ENCODE measurements at places on chromosomes 3 and 15.
A peak's percentile ranks its signal among the peaks of the same experiment; 100 is the strongest.

DNA sequence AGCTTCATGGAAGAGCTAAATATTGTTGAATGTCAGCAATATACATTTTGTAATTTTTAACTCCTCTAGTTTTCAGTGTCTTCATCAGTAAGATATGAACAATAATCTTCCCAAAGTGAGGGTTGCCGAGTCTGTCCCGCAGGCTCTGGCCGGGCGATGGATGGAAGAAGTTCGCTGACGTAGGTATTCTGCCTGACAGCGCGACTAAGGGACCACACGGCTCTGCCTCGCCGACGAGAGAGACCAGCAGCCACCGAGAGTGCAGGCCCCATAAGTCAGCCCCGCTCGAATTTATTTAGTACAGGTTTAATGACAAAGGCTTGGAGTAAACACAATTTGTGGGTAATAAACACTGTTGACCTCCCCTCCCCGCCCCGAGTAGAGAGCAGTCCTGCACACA, 427.4 kb upstream of the NECTIN3 start:
- no peak for DNase-seq

DNA sequence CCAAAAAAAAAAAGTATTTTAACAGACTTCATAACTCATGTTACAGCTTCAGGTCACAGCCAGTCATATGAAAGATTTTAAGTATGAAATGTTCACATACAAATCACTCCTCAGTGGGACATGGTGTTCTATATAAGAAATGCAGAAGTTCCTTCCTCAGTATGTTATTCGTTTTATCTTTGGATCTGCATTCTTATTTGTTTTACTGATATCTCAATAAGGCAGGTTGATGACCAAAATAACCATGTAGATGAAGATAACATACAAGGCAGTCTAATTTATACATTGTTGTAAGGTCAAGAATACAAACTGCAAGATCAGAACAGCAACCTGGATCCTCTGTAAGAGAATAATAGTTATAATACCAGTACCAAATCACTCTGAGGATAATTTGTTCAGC, 75.6 kb downstream of the CHAC1 start:
- no peak for DNase-seq

DNA sequence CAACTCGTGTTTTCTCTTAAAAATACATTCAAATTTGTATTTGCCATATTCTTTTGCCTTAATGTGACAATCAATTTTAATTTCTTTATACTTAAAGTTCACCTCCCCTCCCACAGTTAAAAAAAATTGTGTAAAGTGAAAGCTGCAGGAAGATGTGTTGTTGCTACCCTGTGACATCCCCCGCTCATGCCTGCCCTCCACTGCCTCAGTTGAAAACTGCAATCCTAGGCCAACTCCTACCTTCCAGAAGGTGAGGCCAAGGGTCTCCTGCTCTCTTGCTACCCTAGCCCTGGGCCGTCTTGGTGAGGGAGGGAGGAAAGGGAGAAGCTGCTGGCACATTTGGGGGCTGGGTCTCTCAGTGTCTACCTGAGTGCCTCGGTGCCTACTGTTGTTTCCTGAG, 57.0 kb upstream of the CMTM7 start:
- peak; percentile 51 for DNase-seq

GRCh38 chr15:69185706-69186105, 25.3 kb downstream of the GLCE start:
- no peak for DNase-seq

- no peak for DNase-seq
Measured at GRCh38 chr3:157142315-157142714, 17.6 kb downstream of the CCNL1 start.

DNA sequence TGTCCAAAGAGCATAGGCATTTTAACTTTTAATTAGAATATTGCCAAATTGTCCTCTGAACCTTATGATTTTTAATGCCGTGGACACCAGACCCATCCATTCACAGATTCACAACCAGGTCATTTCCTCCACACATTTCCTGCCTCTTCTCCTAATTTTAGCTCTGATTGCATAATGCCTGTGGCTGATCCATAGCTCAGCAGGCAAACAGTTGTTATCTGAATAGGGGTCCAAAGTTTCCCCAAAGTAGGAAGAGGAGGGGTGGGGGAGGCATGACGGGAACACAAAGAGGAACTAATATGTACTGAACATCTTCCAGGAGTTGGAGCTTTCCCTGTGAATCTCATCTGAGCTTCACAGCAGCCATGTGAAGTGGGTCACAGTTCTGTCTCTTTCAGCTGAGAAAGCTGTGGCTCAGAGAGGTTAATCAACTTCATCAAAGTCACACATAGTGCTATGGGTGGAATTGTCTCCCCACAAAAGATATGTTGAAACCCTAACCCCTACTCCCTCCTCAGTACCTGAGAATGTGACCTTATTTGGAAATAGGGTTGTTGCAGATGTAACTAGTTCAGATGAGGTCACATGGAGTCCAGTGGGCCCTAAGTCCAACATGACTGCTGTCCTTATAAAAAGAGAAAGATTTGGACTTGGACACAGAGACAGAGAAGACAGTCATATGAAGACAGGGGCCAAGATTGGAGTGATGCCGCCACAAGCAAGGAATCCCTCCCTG, 106.7 kb upstream of the AGBL1 start:
- DNase-seq, result no peak

- DNase-seq, result no peak
Measured at GRCh38 chr3:59771768-59772181, 722.0 kb upstream of the CFAP20DC start.

GRCh38 chr3:46711305-46711704, 6.4 kb downstream of the PRSS50 start:
- DNase-seq, result no peak

DNA sequence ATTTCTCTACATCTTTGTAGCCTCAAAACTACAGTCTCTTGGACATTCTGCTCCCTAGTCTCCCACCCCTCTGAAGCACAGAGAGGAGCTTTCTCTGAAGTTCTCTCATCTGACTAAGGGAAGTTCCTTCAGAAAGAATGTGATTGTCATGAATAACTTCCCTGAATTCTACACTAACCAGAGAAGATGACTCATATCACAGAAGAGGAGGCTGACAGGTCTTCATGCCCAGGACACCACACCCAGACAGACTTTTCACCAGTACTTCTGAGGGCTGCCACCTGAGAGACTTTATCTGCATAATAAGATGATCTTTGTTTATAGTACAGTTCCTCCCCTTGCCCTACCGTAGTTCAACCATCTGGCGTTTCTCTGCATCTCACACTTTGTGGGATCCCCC, 52.8 kb downstream of the CDIN1 start:
- DNase-seq, result no peak

DNA sequence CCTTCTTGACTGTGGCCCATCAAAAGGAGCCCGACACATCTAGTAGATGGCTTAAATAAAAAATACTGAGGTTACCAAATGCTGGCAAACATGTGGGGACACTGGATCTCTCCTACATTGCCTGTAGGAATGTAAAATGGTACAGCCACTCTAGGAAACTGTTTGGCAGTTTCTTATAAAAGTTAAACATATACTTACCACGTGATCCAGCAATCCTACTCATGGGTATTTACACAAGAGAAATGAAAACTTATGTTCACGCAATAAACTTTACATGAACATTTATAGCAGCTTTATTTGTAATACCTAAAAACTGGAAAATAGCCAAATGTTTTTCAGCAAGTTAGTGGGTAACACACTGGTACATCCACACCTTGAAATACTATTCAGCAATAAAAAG, 9.1 kb downstream of the ZBTB38 start:
- no peak for DNase-seq

- no peak for DNase-seq
Measured at GRCh38 chr15:52858782-52859176, 68.6 kb upstream of the ONECUT1 start.

GRCh38 chr15:100726070-100726420, 123.7 kb downstream of the ASB7 start:
- DNase-seq, result no peak

- DNase-seq, result no peak
Measured at GRCh38 chr15:69848551-69849231, 249.0 kb downstream of the TLE3 start.

DNA sequence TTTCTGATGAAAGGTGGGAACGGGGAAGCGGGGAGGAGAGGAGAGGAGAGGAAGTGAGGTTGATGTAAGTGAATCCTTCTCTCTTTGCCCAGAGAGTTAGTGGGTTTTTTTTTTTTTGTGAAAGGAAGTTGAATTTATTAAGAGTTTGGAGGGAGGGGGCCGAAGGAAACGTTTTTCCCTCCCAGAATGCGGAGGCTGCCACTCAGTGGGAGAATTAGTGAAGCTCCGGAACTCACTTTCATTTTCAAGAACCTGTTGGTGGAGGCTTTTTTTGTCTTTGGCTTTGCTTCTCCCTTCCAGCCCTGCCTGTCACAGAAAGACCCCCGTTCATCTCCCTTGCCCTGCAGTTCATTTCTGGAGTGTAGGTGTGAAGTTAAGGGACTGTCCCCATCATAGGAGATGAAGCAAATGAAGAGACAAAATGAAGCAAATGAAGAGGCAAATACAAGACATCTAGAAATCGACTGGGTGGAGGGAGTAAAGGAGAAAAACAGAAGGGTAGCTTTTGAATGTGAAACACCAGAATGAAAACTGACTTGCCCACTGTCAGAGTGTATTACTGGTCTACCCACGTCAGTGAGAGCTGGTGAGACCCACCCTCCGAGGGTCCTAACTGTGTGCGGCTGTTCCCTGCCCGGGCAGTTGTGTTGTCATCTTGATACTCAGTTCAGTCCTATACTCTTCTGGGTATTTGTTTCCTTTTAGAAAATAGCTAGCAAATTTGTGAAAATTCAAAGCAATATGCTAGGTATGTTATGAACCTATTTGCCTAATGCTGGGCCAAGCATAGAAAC, 91.5 kb downstream of the ITPR1 start:
- DNase-seq, result peak; percentile 31

DNA sequence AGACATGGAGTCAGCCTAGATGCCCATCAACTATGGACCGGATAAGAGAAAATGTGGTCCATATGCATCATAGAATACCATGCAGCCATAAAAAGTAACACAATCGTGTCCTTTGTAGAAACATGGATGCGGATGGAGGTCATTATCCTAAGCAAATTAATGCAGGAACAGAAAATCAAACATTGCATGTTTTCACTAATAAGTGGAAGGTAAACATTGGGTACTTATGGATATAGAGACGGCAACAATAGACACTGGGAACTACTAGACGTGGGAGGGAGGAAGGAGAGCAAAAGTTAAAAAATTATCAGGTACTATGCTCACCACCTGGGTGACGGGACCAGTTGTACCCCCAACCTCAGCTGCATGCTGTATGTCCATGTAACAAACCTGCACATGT, 2.5 kb downstream of the PLD1 start:
- DNase-seq, result no peak

DNA sequence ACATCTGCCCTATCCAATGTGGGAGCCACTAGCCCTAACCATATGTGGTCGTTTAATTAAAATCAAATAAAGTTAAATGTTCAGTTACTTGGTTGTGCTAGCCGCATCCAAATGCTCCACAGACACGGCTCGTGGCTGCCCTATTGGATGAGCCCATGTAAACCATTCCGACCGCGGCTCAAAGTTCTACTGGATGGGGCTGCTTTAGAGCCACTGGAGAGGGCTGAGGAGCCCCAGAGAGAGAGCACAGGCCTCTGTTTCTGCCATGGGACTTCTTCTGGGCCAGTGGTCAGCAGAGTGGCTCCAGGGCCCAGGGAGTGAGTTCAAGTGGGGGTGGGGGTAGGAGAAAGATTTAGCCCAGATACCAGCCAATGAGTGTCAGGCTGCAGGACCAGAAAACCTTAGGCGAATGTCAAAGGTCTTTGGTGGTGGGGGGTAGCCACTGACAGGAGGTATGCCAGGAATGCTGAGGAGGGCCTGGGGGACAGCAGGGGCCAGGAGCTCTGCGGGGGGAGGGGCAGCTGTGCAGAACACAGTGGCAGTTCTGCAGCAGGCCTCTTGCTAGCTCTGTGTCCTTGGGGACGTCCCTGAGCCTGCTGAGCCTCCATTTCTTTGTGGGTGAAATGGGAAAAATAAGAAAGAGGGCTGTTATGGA, 30.1 kb downstream of the SPSB4 start:
- no peak for DNase-seq

- DNase-seq, result no peak
Measured at GRCh38 chr3:58562498-58562897, 14.7 kb downstream of the FAM107A start.

DNA sequence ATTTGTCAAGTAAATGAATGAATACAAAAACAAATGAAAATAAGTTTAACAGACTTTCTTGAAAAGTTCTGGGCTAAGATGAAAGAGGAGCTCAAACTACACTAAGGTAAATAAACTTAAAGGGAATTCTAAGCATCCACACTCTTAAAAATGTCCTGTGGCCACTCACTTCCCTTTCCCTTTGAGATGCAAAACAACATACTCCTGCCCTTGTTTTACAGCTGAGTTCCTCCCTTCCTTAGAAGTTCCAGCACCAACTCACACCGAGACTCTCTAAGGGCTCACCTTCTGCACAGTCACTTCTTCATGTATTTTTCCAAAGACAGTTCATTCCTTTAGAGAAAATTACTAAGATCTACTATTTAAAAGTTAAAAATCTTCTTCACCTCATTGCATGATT, 123.3 kb upstream of the CMC1 start:
- no peak for DNase-seq

DNA sequence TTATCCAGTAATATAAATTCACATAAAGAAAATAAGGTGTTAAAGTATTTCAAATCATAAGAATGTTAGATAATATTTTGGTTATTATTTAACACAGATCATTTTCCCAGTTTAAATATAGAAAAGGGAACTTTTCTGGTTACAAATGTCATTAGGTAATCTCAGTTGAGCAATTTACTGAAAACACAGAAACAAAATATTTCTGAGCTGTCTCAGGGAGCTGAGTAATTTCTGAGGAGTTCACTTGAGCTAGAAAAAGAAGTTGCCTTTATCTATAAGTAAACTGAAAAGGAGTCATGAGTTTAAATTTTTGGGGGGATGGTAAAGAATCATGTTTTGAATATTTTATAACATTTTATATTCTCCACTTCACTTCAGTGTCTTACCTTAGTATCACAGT, 855.4 kb upstream of the ARPP21 start:
- no peak for DNase-seq

GRCh38 chr3:196219194-196219969, 3.0 kb downstream of the SLC51A start:
- peak; percentile 66 for DNase-seq

- DNase-seq, result no peak
Measured at GRCh38 chr3:124966521-124967445, 32.2 kb upstream of the MUC13 start.

DNA sequence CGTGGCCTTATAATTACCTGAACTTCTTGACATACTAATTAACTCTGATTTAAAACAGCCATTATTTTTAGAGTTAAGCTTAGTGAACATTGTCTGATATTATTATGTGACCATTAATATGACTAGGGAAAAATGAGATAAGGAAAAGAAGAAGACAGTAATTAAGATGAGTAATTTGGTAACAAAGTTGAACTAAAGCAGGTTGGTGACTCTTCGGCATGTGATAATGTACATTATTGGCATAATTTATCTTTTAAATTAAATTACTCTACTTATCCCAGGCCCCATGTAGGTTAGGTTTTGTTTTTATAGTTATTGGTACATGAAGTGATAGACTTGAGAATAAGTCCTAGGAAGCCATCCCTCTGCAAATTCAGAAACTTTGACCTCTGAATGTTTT, 249.7 kb upstream of the CFAP20DC start:
- DNase-seq, result no peak
